ENCODE measurements at places on chromosomes 6 and 20.

DNA sequence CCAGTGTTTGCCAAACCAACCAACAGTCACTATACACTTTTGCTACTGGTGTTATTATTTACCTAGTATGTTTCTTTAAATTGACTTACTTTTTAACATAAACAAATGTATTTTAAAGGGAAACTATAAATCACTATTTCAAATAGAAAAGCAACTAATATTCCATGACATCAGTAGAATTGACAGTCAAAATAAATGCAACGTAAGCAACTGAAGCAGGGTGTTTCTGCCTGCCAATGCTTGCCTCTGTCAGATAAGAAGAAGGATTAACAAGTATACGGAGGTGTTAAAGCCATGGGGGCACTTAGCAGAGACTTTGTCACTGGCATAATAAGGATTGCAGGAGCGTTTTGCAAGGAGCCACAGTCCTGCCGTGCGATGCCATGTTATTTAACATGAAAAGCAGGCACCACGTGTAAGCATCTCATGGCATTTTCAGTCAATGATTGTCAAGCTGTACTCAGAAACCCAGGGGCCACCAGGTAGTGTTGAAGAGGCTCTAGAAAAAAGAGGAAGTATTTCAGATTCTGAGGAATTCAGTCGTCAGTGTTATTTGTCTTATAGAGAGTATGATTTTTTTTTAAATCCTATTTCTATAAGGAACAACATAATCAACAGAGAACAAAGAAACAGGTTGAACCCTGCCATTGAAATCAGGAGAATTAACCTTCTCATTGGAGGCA, 131.7 kb downstream of the BFSP1 start:
- DNase-seq, result no peak

GRCh38 chr6:52049252-52050050, 38.0 kb downstream of the PKHD1 start:
- DNase-seq, result no peak

DNA sequence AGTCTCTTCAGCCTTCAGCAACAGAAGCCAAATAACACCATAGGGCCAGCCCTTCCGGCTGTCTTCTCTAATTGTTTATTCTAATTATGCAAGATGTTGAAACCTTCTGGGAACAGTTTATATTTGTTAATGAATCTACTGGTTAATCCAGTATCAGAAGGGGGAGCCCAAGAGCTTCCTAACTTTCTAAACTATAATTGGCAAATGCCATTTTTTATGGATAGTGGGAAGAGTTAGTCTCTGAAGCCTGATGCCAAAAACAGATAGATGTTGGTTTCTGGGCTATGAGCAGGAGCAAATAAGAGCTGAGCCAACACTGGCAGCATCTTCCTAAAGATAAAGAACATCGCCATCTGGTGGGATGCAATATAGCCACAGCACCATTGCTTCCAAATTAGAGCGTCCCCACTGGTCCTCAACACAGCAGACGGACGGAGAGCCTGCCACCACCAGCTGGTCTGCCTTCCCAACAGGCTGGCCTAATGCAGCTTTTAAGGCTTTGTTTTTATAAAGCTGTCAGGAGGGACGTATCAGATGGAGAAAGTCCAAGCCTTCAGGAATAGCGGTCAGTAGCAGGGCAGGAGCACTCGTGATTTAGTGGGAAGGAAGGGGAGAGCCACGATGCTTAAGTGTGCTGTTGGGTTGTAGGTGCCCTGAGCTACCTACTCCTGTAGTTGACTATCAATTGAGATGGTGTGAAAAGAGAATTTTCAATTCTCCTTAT, 118.8 kb downstream of the RALGAPA2 start:
- no peak for DNase-seq

- DNase-seq, result no peak
These were observed 58.3 kb downstream of the CARMIL1 start for GRCh38 chr6:25337431-25337830.

DNA sequence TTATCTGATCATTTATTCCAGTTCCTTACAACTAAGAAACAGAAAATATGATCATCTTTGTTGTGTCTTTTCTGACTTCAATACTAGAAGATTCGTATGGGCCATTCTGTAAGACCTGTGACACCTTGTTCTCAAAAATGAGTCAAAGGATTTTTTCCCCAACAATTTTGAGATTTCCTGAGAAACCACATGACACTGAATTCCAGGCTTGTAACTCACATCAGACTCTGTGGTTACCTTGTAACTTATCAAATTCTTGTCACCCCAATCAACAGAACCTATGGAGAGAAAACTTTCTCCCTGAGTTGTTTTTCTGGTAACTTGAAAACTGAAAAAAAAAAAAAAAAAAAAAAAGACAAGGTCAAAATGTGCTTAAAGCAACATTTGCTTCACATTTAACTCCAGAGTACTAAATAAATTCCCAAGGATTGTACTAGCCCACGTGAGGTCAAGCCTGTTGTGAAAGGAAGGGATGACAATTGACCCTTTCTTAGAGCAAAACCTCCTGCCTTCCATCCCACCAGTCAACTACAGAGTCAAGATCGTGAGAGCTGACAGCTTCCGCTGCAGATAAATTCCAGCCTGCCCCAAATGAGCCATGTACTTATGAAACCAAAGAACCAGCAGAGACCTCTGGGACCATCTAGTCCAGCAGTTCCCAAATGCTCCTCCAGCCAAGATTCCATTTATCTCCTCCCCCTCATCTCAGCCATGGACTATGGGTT, 140.3 kb downstream of the TBX18 start:
- DNase-seq, result no peak

GRCh38 chr6:30459145-30459544, 30.2 kb upstream of the HLA-E start:
- DNase-seq, result no peak

GRCh38 chr6:5950361-5950785, 56.4 kb downstream of the NRN1 start:
- DNase-seq, result no peak

- DNase-seq, result no peak
These were observed 456.6 kb downstream of the LMBRD1 start for GRCh38 chr6:69340196-69340595.

DNA sequence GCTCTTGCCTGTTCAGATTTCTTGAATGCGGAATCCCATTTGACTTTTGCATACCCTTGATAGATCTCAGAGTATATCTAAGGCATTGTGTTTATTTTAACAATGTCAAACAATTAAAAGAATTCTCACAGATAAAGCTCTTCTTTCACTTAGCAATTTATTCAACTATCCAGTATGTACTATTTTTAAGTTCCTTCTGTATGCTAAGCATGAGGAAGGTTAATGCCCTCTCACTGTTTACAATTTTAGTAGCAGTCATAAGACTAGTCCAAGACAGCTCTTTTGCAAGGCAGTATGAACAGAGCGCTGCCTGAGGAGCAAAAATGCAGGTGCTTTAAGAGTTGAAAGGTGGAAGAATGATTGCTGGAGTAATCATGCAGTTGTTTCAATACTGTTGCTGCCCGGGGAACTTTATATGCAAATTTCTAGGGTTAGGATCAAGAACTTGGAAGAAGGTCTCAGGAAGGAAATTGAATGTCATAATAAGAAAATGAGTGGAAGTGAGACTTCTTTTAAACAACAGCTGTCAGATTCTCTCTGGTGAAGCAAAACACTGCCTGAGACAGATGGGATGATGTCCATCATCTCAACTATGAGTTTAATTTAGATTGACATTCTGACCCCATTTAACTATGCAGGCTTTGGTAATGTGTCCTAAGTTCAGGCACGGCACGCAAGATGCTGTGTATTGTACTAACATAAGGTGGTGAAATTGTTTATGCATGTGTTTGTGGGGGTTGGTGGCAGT, 1303.5 kb upstream of the CITED2 start:
- no peak for DNase-seq

DNA sequence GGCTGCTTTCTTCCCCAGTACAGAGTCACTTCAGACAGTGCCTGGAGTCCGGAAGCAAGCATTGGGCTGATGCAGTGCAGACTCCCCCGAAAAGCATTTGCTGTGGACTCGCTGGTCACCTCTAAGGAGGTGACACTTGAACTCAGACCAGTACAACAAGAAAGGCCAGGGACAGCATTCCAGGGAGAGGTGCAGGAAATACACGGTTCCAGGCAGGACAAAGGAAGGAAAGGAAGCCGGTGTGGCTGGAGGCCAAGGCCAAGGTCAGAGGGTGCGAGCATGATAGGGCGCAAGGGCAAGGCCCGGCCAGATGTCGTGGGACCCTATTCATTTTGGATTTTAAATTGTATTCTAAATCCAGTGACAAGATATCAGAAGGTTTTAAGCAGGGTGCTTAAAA, 160.9 kb downstream of the ZMYND8 start:
- no peak for DNase-seq

DNA sequence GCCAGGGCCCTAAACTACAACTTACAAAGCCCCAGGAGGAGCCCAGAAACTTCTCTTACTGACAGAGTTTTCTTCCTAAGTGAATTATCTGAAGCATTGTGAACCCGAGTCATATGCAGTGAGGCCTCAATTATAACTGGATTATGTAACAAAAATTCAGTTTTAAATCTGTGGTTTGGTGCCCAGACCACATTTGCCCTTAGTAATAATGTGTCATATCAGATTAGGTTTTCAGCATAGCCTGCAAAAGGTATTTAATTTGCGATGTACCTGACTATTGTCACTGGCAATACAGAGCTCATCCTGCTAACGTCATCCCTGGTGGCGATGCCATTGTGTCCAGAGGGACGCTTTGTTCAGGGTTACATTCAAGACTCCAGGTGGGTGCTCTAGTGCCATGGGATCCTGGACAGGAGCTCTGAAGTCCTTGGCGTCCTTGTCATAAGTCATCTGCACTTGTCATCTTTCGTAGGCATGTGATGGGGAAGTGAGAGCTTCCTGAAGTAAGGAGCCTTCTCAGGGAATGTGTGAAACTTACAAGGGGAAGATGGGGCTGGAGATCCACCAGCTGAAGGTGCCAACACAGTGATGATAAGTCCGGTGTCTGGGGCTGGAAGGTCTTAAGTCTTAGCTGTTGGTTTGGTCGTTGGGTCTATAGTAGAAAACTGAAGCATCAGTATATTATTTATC, 65.1 kb downstream of the HIVEP1 start:
- no peak for DNase-seq

GRCh38 chr6:67664942-67665341, 970.1 kb upstream of the ADGRB3 start:
- DNase-seq, result no peak

DNA sequence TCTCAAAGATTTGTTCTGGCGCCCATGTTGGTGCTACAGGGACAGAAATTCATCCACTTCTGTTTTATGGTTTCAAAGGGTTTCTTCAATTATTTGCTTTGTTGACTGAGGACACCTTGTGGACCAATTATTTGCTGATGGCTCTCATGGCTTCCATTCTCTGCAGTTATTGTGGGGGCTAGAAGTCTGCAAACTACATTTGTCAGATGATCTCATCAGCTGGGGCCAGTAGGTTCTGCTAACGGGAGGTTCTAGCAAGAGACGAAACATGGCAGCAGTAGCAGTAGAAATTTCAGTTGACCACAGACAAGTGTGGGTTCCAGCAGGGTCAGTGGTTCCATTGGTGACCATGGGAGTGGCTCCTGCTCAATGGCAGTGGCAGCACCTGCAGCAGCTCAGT, 72.8 kb upstream of the BLCAP start:
- no peak for DNase-seq

GRCh38 chr6:75424618-75425548, 68.7 kb downstream of the FILIP1 start:
- no peak for DNase-seq

DNA sequence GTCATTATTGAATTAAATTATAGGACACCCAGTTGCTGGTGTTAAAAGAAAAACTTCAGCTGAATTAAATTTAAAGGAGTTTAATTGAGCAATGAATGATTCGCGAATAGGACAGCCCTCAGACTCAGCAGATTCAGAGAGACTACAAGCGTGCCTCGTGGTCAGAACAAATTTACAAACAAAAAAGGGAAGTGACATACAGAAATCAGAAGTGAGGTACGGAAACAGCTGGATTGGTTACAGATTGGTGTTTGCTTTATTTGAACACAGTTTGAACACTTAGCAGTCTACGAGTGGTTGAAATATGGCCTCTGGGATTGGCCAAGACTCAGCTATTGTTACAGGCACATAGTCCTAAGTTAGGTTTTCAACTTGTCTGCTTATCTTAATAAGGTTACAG, 25.8 kb upstream of the TNFRSF21 start:
- no peak for DNase-seq

- no peak for DNase-seq
These were observed 68.9 kb downstream of the PERP start for GRCh38 chr6:138038142-138038870.

DNA sequence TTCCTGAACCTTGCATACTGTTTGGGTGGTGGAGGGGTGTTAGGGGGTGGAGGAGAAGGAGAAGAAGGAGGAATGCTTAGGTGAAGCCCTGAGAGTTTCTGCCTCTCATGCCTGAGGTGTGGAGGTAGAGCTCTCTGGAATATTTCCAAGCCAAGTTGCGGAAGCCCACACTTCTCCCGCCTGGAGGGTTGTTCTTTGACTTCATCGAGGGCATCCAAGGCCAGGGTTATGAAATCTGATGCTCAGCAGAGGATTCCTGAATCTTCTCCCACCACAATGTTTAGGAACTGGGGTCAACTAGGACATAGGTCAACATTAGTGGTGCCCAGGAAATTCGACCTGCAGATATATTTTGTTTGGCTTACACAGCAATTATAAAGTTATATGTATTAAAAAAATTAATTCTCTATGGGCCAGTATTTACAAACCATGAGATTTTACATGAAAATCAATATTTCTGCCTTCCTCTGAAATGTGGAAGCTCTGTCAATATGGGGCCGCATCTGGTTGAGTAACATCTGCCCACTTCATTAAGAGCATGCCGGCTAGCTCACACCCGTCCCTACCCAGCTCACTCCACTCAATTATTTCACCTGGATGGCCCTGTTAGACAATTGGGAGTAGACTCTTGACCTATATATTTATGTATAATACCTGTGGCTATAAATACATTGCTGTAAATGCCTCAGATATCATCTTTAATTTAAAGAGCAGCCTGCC, 257.1 kb upstream of the ZFP64 start:
- no peak for DNase-seq

DNA sequence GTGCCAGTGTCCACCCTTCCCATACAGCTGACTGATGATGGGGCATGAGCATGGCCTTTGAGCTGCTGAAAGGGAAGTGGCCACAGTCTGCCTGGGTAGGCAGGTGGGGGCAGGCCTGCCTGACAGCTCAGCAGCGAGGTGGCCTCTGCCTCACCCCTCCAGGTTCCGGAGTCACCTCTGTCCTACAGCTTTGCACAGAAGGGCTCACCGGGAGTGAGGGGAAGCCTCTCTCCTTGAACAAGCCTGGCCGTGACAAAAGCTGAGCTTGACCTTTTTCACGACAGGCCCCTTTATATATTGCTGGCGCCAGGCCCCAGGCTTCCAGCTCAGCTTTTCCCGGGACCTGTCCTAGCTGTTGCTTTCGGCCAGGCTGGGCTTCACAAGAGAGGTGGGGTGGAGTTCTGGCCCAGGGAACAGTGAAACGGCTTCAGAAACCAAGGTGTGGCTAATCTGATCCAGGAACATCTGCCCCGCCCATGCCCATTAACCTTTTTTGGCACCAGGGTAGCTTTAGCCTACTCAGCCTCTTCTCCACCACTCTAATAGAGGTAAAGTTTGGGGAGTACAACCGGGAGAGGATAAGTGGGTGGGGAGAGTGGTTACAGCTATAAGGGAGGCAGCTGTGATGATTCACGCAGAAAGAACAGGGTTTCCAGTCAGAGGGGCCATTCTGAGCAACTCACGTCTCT, 42.9 kb downstream of the C6orf132 start:
- DNase-seq, result no peak

Data from activated CD4-positive, alpha-beta T cell treated with anti-CD3 and anti-CD28 coated beads for 24 hours (primary cell).